ENCODE measurements at places on chromosomes 11 and 22.

DNA sequence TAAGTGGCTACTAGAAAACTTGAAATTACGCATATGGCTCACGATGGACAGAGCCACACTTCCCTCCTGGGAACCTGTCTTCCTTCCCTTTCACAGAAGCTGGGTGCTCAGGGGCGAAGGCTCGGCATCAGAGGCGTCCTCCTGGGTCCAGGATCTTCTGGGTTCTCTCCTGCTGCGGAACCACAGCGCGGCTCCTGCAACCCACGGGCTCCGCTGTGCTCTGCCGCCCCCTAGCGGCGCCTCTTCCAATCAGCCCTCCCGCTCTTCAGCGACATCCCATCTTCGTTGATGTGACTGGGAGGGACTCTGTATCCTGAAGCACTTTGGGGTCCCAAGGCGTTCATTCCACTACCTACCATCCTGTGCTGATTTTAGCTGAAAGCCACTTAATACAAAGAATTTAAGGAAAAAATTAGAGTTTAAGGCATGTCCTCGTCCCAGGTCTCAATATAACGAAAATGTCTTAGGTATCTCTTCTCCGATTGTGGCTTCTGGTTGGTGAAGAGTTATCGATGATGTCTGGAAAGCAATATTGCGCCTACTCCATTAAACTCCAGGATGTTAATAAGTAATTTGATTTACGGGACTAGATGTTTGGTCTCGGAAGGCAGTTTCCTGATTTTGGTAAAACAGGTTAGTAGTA lies 14.8 kb upstream of the RPS3 start:
- peak; percentile 80 for DNase-seq

GRCh38 chr11:37298173-37298572 lies 700.1 kb upstream of the RAG2 start:
- DNase-seq: no peak

DNA sequence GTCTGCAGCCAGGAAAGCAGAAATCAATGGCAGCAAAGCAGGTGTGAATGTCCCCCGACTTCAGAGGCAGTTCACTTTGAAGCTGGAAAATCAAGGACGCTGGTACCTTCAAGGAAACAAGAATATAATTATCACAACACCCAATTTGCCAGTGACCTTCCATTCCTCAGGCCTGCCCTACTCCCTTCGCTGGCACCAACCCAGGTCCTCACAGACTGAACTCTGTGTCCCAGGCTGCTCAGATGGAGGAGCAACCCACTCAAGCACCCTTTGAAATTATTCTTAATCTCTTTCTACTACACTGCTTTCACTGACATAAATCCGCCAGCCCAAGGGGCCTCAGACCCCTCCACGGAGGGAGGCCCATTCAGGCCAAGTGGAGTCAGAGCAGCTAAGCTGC lies 64.7 kb upstream of the WT1 start:
- no peak for DNase-seq

GRCh38 chr11:1203505-1204271 lies 19.2 kb upstream of the MUC5B start:
- no peak for DNase-seq

DNA sequence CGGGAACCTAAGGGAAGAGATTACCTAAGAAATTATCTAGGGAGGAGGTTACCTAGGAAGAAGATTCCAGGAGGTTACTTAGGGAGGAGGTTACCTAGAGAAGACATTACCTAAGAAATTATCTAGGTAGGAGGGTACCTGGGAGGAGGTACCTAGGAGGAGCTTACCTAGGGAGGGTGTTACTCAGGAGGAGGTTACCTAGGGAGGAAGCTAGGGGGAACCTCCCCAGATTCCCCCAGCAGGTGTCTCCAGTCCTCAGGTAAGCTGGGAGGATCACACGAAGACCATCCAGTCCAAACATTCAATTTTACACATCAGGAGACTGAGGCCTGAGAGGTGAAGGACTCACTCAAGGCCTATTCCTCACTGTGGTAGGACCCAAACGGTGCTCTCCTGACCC lies 482.8 kb downstream of the TBC1D22A start:
- no peak for DNase-seq

DNA sequence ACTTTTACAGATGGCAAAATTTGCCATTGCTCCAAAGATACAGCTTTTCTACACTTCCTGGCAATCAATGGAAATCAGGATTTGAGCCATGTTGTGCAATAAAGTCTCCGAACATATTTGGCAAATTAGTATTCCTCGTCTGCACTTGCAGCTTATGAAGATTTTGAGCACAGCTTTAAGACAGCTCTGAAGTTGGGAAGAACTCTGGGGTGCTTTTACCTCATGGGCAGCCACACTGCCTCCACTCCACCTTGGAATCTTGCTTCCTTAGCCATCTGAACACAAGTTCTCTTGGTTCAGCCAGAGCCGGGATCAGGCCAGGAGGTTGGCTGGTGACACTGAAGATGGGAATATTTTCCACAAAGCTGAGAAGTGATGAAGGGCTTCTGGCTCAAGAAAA lies 191.2 kb downstream of the CWF19L2 start:
- DNase-seq: no peak

Measured in activated CD4-positive, alpha-beta memory T cell treated with anti-CD3 and anti-CD28 coated beads for 36 hours (primary cell).